ENCODE measurements at places on chromosomes 2 and 18. TPM values are rescaled to one million over a fixed set of nuclear protein-coding genes. Genes with fewer than 3 reads are reported as not detected.

PROKR1 gene
- not detected for total RNA-seq

GRCh38 chr2:66897181-66897580, 462.3 kb downstream of the MEIS1 start:
- no peak for DNase-seq

- DNase-seq, result no peak
Measured at GRCh38 chr2:61055557-61055956, 10.1 kb upstream of the SANBR start.

CXCR1 gene
- total RNA-seq, result 0.14 TPM

DNA sequence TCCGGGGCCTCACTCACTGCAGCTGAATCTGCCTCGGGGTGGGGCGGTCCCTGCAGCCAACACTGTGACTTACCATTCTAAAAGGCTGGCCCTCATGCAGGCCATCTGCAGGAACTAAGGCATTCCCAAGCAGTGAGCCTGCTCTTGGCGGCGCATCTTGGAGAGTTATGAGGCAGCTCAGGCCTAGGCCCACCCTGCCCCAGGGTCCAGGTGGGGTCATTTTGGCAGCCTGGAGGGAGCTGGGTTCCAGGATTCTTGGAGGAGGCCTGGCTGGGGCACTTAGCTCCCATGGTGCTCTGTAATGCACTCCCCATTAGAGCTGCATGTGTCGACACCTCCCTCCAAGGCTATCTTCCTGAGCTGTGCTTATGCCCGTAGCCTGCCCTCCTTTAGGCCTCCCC, 14.8 kb upstream of the BIN1 start:
- no peak for DNase-seq

DNA sequence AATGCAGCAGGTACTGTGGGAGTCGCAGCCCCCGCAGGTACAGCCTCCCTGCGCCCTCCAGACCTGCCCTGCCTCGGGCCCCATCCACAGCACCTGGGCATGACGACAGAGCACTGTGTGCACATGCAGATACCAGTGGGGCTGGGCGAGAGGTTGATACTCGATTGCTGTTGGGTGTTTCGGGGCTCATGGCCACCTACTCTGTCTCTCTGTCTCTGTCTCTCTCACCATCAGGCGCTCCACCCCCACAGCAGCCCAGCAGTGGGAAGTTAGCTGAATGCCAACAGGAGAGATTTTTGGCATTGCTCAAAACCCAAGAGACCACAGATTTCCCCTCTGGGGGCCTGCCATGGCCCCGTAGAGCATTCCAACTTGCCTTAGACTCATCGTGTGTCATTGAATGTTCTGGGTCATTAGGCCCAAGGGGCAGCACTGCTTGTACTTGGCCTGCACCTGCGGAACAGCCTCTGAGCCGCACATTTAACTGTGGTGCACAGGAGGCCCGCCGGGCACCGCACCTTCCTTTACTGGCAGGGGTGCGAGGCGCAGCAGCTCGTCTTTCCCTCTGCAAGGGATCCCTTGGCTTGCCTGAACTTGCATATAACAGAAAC, 18.8 kb downstream of the KCNIP3 start:
- DNase-seq, result no peak

DNA sequence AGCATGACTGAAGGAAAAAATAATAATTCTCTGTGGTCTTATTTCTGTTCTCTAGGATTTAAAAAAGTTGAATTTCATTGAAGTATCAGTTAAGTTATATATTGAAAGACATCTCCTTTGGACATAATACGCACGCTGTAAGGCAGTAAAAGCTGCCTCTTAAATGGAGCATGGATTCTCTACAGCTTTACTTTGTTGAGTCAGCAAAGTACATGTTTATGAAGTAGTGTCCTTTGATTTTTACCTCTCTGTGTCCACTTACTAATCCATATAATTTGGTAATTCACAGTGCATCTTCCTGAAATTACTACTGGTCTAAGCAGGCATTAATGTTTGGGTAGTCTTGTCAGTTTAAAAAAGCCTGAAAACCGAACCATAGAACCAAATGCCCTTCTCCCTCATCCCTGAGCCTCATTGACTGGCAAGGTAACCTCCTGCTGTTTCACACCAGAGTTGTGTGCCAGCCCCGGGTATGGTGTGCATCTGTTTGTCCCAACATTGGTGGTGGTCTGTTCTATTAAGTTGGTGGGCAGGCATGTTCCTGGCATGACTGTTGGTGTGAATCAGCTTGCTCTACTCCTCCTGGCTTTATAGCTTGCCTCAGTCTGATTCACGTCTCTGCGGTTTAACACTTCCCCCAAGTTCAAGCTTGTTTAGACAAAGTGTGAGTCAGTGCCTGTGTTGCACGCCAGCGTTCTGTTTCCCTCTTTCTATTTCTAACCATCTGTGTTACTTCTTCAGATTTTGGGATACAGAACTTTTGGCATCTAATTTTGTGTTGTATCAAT, 71.0 kb upstream of the ITM2C start:
- DNase-seq, result peak; percentile 49

CBLN2 gene
- not detected for total RNA-seq

DNA sequence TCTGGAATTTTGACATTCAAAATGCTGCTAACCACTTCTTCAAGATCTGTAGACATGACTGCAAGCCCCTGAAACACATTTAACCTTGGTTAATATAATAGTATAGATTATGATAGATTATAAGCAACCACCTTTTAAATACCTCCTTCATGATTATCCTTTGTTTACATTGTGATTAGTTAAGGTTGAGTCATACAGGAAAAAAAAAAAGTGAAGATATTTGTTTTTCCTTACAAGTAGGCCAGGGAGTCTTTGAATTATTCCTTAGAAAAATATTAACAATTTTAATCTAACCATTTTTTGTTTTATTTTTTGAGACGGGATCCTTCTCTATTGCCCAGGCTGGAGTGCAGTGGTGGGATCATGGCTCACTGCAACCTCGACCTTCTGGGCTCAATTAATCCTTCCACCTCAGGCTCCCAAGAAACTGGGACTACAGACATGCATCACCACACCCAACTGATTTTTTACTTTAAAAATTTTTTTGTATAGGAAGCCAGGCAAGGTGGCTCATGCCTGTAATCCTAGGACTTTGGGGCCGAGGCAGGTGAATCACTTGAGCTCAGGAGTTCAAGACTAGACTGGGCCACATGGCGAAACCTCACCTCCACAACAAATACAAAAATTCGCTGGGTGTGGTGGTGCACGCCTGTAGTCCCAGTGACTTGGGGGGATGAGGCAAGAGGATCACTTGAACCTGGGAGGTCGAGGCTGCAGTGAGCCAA, 99.4 kb downstream of the SLC39A10 start:
- no peak for DNase-seq

GRCh38 chr2:118880501-118880900, 33.1 kb upstream of the EN1 start:
- DNase-seq, result no peak

DNA sequence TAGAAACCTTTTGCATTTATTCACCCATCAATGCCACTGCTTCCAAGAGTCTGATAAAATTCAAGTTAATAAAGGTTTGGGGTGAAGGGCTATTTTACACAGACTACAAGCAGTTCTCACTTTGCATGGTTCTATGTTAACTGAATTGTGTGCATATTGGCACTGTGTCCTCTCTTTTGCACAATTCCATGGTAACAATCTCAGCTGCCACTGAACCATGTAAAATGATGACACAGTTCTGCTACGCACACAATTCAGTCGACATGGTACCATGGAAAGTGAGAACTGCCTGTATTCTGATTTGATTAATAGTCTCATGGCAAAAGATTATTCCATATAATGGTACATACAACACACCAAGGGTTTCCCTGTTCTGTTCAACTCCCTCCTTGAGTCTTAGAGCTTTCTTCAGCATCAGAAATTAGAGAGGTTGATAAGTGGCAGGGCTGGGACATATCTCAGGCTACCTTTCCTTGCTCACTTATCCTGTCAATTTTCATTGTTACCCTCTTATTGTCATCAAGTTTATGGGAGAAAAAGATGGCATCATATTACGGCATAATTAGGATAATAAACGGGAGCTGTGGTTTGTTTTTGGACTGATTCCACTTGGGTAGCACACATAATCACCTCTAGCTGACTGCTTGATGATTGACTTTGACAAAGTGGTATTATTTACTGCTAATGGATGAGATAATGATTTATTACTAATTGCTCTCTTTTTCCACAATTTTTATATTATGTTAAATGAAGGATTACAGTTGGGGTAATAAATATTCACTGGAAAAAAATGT, 139.3 kb upstream of the CREB1 start:
- DNase-seq, result no peak

DNA sequence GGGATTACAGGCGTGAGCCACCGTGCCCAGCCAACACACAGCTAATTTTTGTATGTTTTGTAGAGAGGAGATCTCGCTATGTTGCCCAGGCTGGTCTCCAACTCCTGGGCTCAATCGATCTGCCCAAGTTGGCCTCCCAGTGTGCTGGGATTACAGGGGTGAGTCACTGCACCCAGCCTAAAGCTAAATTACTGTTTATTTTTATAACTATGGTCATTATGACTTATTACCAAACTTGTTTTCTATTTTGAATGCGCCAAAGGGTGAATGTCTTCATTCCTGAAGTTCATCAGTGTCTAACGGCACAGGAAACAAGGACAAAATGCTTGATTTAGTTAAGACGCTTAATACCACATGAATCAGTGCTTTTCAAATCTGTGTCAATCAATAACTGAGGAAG, 38.9 kb upstream of the GREB1L start:
- DNase-seq, result no peak

DNA sequence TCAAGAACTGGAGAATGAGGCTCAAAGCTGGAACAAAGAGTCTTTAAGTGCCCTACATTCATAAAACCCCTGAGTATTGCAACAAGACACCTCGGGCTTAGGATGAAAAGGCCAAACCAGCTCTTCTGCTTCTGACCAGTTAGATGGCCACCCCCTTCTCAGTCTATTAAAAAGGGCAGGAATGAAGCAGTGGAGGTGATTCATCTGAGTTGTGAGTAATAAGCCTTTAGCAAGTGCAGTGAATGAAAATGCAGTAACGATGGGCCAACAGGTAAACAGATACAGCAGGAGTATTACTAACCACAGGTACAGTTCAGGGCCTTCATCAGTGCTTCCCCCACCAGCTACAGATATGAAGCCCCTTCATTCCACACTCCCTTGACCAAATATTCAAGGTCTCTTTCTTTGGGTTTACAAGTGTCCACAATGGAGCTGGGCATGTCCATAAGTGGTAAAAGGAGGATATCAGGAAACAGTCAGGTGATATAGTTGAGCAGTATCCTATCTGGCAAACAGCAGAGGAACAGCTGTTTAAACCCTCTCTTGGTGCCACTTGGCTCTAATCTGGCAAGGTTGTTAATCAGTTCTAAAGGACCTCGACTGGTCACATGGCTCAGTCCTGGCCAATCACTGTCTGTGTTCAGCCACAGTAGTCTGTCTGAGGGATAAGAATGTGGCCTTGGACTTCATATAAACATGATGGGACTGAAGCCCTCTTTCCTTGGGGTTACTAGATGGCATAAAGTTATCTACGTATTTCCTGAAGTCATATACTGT, 17.8 kb downstream of the SERPINB13 start:
- no peak for DNase-seq

DNA sequence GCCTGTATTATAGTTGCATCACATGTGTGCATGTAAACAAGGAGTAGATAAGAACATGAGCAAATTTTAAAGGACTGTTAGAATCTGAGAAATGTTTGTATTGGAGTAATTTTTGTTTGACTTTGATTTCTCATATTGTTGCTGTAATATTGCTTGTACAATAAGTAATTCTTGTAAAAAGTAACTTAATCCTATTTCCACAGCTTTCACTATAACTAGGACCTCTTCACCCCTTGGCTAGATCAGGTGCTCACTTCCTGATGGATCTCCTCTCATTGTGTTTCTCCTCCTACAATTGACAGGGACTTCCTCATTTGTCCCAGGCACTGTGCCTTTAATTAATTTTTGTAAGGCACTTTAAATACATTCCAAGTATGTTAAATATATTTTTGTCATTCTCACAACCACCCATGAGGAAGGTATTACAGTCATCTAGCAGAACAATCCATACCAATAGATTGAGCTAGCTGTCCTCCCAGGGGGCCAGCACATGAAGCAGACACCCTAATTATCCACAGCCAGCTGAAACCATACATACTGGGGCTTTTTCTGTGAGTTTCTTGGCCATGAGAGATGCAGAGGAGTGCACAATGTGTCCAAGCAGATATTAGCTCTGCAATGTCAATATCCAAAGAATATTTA, 359.5 kb upstream of the ACVR2A start:
- DNase-seq, result no peak

CHMP3 gene
- 49.5 TPM for total RNA-seq

- no peak for DNase-seq
Measured at GRCh38 chr18:42184685-42185477, 229.8 kb downstream of the PIK3C3 start.

RGPD3 gene
- not detected for total RNA-seq

ATP6V1B1 gene
- not detected for total RNA-seq

- DNase-seq, result no peak
Measured at GRCh38 chr2:174643356-174643755, 45.8 kb upstream of the WIPF1 start.

All from activated naive CD8-positive, alpha-beta T cell treated with anti-CD3 and anti-CD28 coated beads, Interleukin-2, amount 10 ng/mL, durations not matched to agents 7 days and 5 days (primary cell).